ENCODE measurements at places on chromosomes 2 and 18.

DNA sequence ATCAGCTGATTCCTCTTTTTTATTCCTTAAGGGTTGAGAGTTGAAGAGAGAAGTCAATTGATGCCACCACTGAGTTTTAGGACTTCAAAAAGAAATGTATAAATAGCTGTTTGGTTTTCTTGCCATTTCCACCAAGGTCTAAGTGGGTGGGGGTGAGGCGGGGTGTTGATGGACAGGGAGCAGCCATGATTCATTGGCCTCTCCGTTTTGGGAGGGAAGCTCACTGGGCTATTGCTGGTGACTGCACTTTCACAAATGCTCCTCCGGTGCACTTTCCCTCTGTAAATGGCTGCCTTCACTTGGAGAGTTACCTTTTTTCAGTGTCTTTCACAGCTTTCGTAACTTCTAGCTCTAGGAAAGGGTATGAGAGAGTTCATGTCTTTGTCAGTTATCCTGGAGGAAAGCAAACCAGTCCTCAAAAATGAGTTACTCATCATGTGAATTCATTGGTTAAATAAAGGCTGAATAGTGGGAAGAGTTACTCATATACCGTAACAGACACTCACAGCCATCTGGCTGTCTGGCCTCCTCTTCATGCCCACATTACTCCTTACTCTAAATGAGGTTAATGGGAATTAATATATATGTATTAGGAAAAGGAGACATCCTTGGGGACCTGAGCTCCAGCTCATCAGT, 17.4 kb upstream of the CTAGE1 start:
- no peak for DNase-seq

GRCh38 chr2:217331523-217332416, 471.9 kb upstream of the TNP1 start:
- no peak for DNase-seq

DNA sequence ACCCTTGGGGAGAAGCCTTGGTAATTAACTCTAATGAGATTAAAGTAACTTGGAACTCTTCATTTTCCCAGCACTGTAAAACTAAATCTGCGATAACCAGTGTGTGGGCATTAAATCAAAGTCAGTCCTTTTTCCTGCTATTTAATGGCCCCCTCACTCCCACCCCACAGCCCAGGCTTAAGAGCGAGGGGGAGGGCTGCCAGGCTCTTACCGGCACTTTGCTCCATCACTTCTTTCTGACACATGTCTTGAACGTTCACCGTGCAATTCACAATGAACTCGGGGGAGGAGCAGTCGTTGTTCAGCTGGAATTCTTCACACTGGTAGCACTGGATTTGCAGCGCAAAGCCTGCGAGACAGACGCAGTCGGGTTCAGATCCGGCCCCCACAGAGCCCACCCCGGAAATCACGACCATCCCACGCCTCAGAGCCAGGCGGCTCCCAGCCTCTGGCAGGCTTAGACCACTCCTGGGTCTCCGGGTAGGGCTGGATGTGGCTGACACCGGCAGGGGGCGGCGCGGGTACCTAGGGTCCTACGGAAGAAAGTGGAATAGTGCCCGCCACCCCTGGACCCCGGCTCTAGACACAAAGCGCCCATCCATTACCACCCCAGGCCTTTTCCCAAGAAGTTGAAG, 1.7 kb downstream of the LYPD1 start:
- DNase-seq: no peak

DNA sequence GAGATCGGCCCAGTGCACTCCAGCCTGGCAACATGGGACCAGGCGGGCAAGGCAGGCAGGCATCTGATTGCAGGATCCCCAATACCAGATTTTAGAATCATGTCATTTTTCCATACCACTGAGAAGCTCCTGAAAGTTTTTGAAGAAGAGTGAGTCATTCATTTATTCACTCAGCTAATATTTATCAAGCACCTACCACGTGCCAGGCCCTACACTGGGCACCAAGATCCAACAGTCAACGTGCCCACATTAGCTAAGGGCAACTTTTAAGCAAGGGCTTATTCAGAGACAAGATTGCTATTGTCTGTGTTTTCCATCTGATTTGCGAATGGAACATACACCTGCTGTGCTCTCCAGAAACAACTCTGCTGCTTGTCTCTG, 126.8 kb upstream of the LGALSL start:
- peak; percentile 11 for DNase-seq

GRCh38 chr2:236054125-236054524, 114.1 kb downstream of the GBX2 start:
- DNase-seq: no peak

DNA sequence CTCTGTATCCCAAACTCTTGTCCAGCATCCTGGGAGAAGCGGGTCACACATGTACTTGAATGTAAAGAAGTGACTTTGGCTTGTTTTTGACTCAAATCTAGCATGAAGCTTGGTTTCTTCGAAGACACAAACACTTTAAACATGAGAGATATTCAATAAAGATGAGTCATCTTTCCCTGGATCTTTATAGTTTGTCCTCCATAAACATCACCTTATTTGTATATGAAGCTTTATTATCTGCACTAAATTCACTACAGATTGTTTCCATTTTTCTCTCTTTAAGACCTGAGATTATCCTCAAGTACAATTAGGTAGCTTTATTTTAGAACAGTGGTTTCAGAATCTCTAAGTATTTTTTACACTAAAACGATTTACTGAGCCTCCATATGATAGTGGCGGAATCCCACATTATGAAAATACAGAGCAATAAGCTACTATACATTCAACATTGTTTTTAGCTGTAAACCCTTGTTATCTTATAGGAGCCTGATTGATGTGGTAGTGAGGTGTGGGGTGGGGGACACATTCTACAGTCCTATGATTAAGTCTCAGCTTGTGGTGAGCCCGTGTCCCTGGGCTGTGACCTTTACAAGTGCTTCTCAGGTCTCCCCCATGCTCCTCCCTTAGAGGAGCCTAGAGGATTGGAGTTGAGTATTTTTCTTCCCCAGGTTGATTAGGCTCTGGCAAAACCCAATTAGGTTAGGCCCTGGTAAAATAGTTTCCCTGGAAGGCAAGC, 79.6 kb upstream of the RAPGEF4 start:
- DNase-seq: no peak

GRCh38 chr18:68478246-68478645, 236.7 kb downstream of the TMX3 start:
- DNase-seq: no peak

GRCh38 chr2:25381502-25381901, 39.8 kb upstream of the DNMT3A start:
- DNase-seq: no peak

DNA sequence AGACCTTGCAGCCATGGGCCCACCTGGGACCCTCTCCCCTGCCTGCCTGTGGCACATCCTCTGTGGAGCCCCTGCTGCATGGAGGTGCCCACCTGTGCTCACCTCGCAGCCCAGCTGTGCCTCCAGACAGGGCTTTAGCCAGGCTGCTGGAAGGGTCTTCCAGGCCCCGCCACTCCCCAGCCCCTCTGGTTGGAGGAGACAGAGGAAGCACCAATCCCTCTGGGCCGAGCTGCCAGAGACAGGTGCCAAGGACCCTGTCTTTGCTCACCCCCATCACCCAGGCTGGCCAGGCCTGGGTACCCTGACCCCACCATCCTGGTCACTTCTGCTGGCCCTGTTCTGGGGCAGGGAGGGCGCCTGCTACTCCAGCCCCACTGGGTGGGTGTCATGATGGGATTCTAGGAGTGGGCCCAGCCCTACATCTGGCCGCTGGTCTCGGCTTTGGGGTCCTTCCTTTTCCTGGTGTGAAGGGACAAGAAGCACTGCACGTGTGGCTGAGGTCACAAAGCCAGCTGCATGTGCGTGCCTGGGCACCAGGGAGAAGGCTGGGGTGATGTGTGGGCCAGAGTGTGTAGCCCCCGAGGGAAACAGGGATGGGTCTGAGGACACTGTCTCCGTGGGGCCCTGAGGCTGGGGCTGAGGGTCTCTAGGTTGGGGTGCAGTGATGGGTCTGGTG, 9.3 kb upstream of the NEU4 start:
- DNase-seq: peak; percentile 18

DNA sequence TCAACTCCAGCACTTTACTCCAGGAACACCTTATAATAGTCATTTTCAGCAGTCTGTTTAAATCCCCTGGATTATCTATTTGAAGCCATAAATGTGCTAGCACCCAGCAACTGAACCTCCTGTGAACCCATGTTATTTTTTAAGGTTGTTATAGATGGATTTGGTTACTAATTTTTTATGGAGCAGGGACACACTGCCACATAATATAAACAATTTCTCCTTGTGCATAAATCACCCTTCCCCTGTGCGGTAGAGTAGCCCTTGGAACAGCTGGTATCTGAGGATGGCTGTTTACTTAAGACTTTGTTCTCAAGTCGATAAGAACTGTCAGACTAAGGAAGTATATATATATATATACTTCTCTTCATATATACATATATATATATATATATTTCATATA, 367.4 kb downstream of the EPHA4 start:
- DNase-seq: no peak

DNA sequence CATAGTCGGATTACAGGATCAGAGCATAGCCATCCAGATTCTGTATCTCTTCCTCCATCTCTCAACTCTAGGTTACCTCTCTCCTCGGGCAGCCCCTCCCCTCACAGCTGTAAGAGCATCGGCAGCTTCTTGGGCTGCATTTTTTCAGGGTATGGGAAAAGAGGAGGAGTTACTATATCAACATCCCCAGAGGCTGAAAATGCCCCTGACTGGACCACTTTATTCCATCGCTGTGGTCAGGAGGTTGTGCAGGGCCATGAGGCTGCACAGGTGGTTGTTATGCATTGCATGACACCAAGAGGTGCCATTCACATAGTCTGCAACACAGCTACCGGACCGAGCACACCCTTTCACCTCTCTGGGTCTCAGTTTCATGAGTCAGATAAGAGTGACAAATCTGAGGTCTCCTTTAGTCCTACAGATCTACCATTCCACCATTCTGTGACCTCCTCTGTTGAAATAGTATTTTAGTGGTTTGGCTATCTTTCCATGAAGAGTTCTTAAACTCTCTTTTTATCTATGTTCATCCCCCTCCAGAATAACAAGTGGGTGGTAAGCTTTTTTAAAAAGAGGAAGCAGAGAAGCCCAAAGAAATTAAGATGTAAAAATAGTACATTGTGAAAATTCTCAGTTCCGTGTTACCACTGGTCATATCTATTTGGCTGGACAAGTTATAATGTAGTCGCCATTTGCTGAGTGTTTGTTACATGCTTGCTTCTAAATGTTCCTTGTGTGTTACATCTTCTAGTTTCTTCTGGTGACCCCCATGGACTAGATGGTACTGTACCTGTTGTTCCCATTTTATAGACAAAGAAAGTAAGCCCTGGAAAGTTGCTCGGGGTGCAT, 56.6 kb upstream of the SLC1A4 start:
- no peak for DNase-seq

DNA sequence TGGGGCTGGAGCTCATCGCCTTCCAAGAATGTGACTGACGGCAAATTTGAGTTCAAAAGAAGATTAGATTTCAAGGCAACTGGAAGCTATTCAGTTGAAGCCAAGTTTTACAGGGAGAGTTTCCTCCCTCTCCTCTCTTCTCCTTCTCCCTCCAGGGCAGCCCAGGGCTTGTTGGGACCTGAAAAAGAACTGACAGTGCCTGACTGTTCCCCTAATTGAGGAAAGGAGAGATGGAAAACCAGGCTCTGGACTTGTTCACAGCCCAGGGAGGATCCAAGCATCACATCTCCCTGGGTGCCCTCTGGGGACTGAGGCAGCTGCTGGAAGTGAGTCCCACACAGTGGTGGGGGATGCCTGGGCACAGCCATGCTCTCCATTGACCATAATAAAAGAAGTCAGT, 88.1 kb downstream of the THNSL2 start:
- DNase-seq: no peak

DNA sequence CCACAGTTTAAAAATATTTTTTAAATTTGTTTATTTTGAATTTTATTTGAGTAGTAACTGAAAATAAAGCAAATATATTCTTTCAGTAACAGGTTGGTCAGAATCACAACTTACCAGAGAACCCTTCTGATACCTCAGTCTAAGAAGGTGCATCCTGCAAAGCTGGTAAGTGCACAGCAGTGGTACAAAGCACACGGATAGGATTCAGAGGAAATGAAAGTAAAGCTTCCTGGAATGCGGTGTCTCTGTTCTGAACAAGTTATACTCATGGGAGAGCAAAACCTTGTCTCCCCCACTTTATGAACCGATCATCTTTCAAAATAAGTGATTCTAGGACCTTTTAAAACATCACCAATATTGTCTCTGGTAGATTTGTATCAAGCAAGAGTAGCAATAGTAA, 398.3 kb downstream of the TMX3 start:
- no peak for DNase-seq

DNA sequence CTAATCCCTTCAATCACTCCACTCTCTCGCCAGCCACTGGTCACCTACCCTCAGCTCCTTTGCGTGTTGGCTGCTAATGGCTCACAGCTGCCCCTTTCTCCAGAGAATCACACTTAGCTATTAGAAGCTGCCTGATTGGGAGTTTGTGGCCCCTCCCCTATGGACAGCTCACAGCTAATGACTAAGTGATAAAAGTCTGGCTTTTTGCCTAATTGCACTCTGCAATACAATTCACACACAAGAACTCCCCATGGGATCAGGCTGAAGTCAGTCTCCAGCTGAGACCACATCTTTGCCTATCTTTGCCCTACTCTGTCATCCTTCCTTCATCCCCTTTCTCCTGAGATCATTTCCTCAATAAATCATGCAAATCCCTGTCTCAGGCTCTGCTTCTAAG, 701.9 kb upstream of the RAB6C start:
- no peak for DNase-seq

DNA sequence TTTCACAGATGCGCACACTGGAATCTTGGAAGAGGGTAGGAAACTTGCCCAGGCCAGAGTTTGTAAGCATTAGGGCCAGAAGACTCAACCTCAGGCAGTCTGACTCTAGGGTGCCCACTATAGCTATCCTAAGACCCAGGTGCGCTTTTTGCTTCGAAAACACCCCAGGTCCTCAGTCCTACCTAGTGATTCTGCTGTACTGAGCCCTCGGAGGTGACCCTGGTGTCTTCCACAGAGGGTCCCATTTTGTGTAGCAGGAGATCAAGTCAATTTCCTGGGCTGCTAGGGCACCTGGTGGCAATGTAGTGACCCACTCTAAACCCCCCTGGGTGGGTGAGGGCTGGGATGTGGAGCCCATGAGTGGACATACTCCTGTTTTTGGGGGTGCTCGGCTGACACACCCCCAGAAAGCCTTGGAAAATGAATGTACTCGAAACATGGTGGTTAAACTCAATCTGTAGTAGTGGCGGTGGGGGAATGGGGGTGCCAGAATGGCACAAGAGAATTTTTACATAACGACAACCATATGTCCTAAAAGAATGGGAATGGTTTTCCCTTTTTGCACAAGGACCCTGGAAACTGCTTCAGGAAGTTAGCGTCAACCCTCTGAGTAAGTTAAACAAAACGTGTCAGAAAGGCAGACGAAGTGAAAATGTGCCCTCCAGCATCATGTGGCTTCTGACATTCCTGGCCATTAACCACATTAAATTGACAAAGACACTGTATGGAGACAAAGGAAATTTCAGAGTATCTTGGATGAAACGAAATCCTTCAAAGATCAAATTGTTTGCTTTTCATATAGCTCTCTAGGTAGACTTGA, 218.0 kb upstream of the COPS8 start:
- no peak for DNase-seq

- DNase-seq: no peak
Measured at GRCh38 chr2:65281627-65282351, 54.2 kb downstream of the ACTR2 start.

GRCh38 chr2:134337631-134338030, 83.8 kb downstream of the MGAT5 start:
- DNase-seq: no peak
